ENCODE measurements at places on chromosomes 5 and 9.

GRCh38 chr5:142095651-142096330 lies 12.8 kb upstream of the NDFIP1 start:
- peak; percentile 88 for DNase-seq

- no peak for DNase-seq
Observed at GRCh38 chr5:126460459-126460858, 37.2 kb downstream of the GRAMD2B start.

DNA sequence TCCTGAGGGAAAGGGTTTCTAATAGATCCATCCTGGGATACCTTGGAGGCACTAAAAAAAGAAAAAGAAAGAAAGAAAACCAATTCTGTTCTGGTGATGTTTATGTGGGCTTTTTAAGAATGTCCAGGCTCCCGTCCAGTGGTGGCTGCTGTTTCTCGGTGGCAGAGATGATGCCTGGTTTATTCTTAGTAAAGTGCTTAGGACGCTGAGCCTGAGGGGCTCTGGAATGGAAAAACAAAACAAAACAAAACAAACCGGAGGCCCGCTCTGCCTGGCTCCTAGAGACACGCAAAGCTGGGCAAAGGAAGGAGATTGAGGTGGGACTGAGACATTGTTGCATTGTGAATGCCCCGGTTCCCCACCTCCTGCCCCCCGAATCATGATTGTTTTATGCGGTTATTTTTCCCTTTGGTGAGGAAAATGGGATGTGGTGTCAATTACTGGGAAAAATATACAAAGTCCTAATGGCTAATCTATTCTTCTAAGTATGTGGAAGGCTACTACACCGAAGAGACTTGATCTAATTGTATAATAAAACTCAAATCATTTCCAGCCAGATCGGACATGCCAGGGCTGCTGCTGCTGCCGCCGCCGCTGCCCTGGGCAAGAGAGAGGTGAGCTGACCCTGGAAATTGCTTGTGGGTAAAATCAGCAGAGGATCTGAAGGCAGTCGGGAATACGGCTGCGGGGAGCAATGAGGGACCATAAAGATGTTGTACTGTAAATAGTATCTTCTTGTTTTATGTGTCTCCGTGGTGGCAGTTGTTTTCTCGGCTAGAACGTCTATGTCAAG lies 644.9 kb downstream of the CCDC171 start:
- no peak for DNase-seq

GRCh38 chr9:36258996-36259533 lies 817 bp upstream of the GNE start:
- DNase-seq = no peak

GRCh38 chr5:159362220-159362619 lies 31.9 kb upstream of the IL12B start:
- peak; percentile 44 for DNase-seq
